MCF 10A (cell line): ENCODE measurements at places on chromosomes 3 and 15. TPM values are rescaled to one million over a fixed set of nuclear protein-coding genes. Genes with fewer than 3 reads are reported as not detected.

SLCO3A1 gene
- total RNA-seq: 10.1 and 11.9 TPM in 2 replicates

OIP5 gene
- total RNA-seq: 2.9 and 5.7 TPM in 2 replicates

PIERCE2 gene
- 3.5 and 5.0 TPM in 2 replicates for total RNA-seq

TMEM108 gene
- not detected in 2 replicates for total RNA-seq

UBAP1L gene
- total RNA-seq: 3.0 and 3.5 TPM in 2 replicates

LYZL4 gene
- total RNA-seq: not detected in 2 replicates

RLBP1 gene
- not detected in 2 replicates for total RNA-seq

PAQR5 gene
- total RNA-seq: 16.7 and 20.3 TPM in 2 replicates

IMPG2 gene
- total RNA-seq: 0.26 and 0.37 TPM in 2 replicates

TMCO5A gene
- not detected in 2 replicates for total RNA-seq

QTRT2 gene
- 39.2 and 43.6 TPM in 2 replicates for total RNA-seq

NISCH gene
- 60.5 and 69.7 TPM in 2 replicates for total RNA-seq

FSIP1 gene
- 2.2 and 3.2 TPM in 2 replicates for total RNA-seq

TSEN2 gene
- 24.5 and 32.3 TPM in 2 replicates for total RNA-seq

ARL14 gene
- total RNA-seq: 0.72 and 1.1 TPM in 2 replicates

TICRR gene
- 6.6 and 8.5 TPM in 2 replicates for total RNA-seq

GRCh38 chr15:73969151-73969759 lies 22.8 kb downstream of the STOML1 start:
- no peak for DNase-seq
- no peaks in the 10 kb centered on the region for H3K36me3 ChIP-seq
- no peak overlapping the region for H3K27ac ChIP-seq

GRCh38 chr15:59689626-59690236 lies 611 bp upstream of the BNIP2 start:
- peak; percentile 77 for DNase-seq
- H3K36me3 ChIP-seq: peaks cover 9% of the 10 kb centered on the region
- H3K27me3 ChIP-seq: no peaks in the 10 kb centered on the region
- H3K27ac ChIP-seq: peak overlapping the region; percentile 98
- H3K4me3 ChIP-seq: peak overlapping the region; percentile 86

GRCh38 chr3:69231929-69232440 lies 109.6 kb upstream of the LMOD3 start:
- DNase-seq: peak; percentile 74
- H3K27ac ChIP-seq: no peak overlapping the region
- peaks cover 22% of the 10 kb centered on the region for H3K4me1 ChIP-seq
- no peaks in the 10 kb centered on the region for H3K36me3 ChIP-seq
- H3K27me3 ChIP-seq: no peaks in the 10 kb centered on the region
- H3K4me3 ChIP-seq: peak overlapping the region; percentile 23

DNA sequence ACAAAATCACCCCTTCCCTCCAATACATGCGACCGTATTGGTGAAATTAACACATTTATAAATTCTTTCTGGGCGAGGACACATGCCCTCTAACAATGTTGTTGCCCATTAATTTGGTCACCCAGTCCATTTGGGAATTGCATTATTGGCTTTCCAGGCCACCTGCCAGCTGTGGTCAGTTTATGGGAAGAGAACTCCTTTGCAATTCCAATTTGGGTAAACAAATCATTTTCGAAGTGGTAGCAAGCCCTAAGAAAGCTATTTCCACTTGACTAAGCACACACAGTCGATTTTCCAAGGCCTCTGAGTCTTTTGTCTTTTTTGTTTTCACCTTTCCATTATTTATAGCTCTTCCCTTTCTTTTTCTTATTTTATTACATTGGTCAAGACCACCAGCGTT lies 362.3 kb upstream of the RGMA start:
- no peaks in the 10 kb centered on the region for H3K27me3 ChIP-seq
- peaks cover 5% of the 10 kb centered on the region for H3K36me3 ChIP-seq
- H3K4me3 ChIP-seq: peak overlapping the region; percentile 8
- H3K4me1 ChIP-seq: peaks cover 33% of the 10 kb centered on the region

DNA sequence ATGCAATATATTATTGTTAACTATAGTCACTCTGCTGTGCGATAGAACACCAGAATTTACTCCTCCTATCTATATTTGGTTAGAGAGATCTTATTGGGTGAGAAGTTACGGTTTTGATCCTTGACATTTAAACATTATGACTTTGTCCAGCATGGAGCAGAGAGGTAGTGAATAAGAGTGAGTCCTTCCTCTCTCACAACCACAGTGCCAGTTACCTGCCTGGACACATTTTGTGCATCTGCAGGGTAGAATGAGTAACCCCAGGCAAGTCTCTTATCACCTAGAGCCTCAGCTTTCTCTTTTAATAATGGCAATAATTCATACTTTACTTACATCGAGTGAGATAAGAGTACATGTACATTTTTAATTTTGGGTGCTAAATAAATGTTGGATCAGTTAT lies 24.1 kb downstream of the KAT2B start:
- no peak for DNase-seq
- no peak overlapping the region for H3K27ac ChIP-seq

- no peak overlapping the region for H3K4me3 ChIP-seq
- H3K36me3 ChIP-seq: no peaks in the 10 kb centered on the region
- H3K4me1 ChIP-seq: no peaks in the 10 kb centered on the region
- H3K27ac ChIP-seq: no peak overlapping the region
- H3K27me3 ChIP-seq: no peaks in the 10 kb centered on the region
- peak; percentile 8 for DNase-seq
Observed at GRCh38 chr15:29887721-29888120, 65.5 kb upstream of the TJP1 start.

DNA sequence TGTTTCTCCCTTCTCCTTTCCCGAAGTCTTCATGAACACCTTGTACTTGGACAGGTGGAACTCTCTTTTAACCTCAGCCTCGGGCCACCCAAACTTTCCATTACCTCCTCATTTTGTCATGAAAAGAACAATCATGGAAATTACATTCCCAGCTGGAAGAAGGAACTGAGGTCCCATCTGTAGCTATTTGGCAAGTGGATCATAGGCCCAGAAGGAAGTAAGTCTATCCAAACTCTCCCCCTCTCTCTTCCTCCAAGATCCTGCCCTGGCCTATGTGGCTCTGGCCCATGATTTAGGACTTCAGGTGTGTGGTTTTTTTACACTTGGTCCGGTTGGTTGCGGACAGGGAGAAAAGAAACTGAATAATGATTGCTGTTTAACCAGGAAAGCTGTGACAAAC lies 44.1 kb downstream of the ITGB5 start:
- no peak overlapping the region for H3K27ac ChIP-seq
- peaks cover 18% of the 10 kb centered on the region for H3K4me1 ChIP-seq
- DNase-seq: no peak
- H3K27me3 ChIP-seq: no peaks in the 10 kb centered on the region

- H3K4me1 ChIP-seq: no peaks in the 10 kb centered on the region
- DNase-seq: no peak
- no peak overlapping the region for H3K27ac ChIP-seq
- H3K27me3 ChIP-seq: peaks cover 21% of the 10 kb centered on the region
- no peaks in the 10 kb centered on the region for H3K36me3 ChIP-seq
Observed at GRCh38 chr15:73344056-73344455, 24.7 kb downstream of the HCN4 start.

DNA sequence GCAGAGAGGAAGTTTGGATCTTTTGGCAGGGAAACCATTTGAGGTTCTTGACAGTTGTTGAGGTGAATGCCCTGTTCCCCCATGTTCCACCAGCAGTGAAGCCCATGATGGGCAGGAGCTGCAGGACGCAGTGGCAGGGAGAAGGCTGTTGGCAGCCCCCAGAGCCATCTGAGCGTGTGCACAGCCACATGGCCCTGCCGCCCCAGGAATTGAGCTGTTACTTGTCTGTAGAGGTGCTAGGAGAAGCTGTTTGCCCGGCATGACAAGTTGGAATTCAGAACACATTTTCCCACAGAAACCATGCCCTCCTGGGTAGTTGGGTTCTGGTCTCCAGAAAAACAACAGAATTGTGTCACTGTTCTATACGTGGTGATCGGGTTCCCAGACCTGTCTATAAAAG lies 218.2 kb upstream of the NR2E3 start:
- H3K4me1 ChIP-seq: peaks cover 14% of the 10 kb centered on the region
- DNase-seq: no peak
- H3K27me3 ChIP-seq: no peaks in the 10 kb centered on the region
- no peak overlapping the region for H3K4me3 ChIP-seq
- no peak overlapping the region for H3K27ac ChIP-seq

DNA sequence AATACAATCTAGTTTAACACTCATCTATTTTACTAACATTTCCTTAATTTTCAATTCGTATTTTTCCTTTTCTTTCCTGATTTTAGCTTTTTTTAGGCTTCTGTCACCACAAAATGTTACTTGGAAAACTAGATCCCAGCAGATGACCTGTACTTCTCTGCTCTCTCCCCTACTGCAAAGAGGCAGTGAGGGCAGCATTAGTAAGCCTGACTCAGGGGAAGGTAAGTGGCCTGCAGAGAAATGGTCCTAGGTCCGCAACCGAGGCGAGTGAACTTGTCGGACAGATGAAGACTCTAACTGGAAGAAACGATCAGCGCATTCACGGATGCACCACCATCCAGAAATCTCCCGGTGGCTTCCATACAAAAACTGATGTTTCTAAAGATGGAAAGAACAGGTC lies 20.4 kb downstream of the TMEM43 start:
- H3K27ac ChIP-seq: peak overlapping the region; percentile 99
- H3K4me3 ChIP-seq: peak overlapping the region; percentile 65
- peaks cover 70% of the 10 kb centered on the region for H3K36me3 ChIP-seq
- peaks cover 44% of the 10 kb centered on the region for H3K4me1 ChIP-seq
- H3K27me3 ChIP-seq: no peaks in the 10 kb centered on the region
- DNase-seq: no peak

GRCh38 chr3:190676481-190676880 lies 162.6 kb downstream of the IL1RAP start:
- DNase-seq: no peak
- no peaks in the 10 kb centered on the region for H3K4me1 ChIP-seq
- no peak overlapping the region for H3K4me3 ChIP-seq
- no peak overlapping the region for H3K27ac ChIP-seq
- no peaks in the 10 kb centered on the region for H3K27me3 ChIP-seq

GRCh38 chr15:82183121-82184031 lies 79.2 kb downstream of the EFL1 start:
- H3K36me3 ChIP-seq: no peaks in the 10 kb centered on the region
- no peak overlapping the region for H3K4me3 ChIP-seq
- H3K4me1 ChIP-seq: peaks cover 14% of the 10 kb centered on the region

- no peaks in the 10 kb centered on the region for H3K4me1 ChIP-seq
- H3K27ac ChIP-seq: no peak overlapping the region
- H3K4me3 ChIP-seq: no peak overlapping the region
- no peaks in the 10 kb centered on the region for H3K36me3 ChIP-seq
Observed at GRCh38 chr3:128539376-128539775, 46.4 kb upstream of the GATA2 start.

DNA sequence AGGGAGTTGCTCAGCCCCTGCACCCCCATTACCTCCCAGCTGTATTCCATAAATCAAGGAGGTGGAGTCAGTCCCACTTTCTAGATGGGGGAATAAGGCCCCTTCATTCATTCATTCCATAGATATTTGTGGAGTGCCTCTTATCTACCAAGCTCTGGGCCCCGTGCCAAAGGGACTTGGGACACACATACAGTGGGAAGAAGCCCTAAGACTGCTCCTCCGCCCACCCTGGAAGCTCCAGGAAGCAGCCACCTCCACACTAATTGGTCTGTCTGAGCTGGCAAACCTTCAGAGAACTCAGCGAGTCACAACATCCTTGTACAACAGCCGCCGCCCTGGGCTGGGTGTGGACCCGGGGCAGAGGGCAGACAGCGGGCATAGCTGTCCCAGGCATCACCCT lies 6.4 kb downstream of the STRA6 start:
- H3K4me3 ChIP-seq: no peak overlapping the region
- H3K4me1 ChIP-seq: peaks cover 26% of the 10 kb centered on the region
- H3K27me3 ChIP-seq: no peaks in the 10 kb centered on the region
- H3K27ac ChIP-seq: no peak overlapping the region
- no peaks in the 10 kb centered on the region for H3K36me3 ChIP-seq

GRCh38 chr3:181932039-181932438 lies 220.3 kb downstream of the SOX2 start:
- H3K4me3 ChIP-seq: no peak overlapping the region
- H3K36me3 ChIP-seq: no peaks in the 10 kb centered on the region
- H3K4me1 ChIP-seq: no peaks in the 10 kb centered on the region
- H3K27ac ChIP-seq: no peak overlapping the region

DNA sequence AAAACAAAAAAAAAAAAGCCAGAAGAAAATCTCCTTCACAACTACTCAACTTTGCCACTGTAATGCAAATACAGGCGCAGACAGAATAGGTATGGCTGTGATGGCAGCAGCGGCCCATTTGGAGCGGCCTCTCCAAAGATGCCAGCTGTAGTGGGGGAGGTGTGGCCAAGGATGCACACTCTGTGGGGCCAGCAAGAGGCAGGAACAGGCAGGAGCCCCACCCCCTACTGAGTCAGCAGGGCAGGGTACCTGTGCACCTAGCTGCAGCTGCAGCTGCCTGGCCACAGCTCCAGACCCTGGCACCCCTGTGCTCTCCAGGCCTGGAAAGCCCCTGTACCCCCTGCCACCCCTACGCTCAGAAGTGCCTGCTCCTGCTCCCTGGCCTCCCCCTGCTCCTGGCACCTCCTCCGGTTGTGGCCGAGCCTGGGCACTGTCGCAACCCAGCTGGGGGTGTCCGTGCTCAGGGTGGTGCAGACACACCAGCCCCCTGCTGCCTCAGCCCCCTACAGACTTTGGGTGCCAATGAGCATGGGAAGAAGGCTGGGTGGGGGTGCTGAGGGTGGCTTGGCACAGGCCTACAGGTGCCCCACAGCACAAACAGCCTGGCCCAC lies 312.7 kb downstream of the ULK4 start:
- no peak for DNase-seq
- H3K27ac ChIP-seq: no peak overlapping the region
- no peak overlapping the region for H3K4me3 ChIP-seq
- no peaks in the 10 kb centered on the region for H3K36me3 ChIP-seq
- H3K4me1 ChIP-seq: peaks cover 12% of the 10 kb centered on the region
- no peaks in the 10 kb centered on the region for H3K27me3 ChIP-seq

DNA sequence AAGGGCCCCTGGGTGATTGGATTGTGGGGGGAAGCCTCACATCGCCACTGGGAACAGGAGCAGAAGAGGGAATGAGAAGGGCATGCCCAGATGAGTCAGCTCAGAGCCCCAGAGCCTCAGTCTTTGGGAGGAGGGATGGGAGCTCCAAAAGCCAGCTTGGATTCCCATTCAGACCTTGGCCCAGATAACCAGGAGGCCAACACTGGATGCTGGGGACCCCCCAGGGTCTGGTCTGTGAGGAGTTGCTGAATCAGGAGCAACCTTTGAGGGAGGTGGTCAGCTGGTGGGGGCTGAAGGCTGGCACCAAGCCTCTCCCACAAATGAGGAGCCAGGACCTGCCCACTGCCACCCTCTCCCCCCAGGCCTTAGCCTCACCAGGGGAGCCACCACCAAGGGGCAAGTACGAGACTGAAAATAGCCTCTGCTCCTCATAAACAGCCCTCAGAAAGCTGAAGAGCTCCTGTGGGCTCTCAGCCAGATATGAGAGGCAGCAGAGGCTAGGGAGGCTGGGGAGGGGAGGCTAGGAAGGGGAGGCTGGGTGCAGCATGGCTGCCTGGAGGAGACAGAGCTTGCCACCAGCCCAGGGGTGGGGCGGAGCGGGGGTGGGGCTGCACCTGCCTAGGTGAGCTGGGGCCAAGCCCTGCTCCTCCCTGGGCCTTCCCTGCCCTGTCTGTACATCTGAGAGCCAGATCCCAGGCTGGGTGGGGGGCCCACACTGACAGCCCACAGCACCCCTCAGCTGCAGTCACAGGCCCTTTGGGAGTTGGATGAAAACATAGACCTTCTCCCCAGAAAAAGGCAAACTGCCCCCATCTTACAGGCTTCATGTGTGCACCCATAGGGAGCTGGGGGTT lies 99.8 kb downstream of the SEC22A start:
- H3K4me3 ChIP-seq: no peak overlapping the region
- H3K27me3 ChIP-seq: peaks cover 26% of the 10 kb centered on the region
- H3K36me3 ChIP-seq: no peaks in the 10 kb centered on the region

GRCh38 chr3:24155276-24155675 lies 210.2 kb downstream of the NR1D2 start:
- H3K4me1 ChIP-seq: peaks cover 16% of the 10 kb centered on the region
- DNase-seq: no peak
- H3K27me3 ChIP-seq: no peaks in the 10 kb centered on the region
- H3K4me3 ChIP-seq: no peak overlapping the region
- H3K36me3 ChIP-seq: no peaks in the 10 kb centered on the region
